H1 (cell line): ENCODE measurements at places on chromosomes 6 and 20. TPM values are rescaled to one million over a fixed set of nuclear protein-coding genes. Genes with fewer than 3 reads are reported as not detected.

The AGER gene
- total RNA-seq, result 9.6 and 10.9 TPM in 2 replicates

GRCh38 chr6:52526634-52527033 lies 50.2 kb downstream of the TRAM2 start:
- no peak overlapping the region for H3K27ac ChIP-seq
- no peaks in the 10 kb centered on the region for H3K36me3 ChIP-seq
- DNase-seq, result no peak
- H3K27me3 ChIP-seq, result no peaks in the 10 kb centered on the region

The GSTA2 gene
- not detected in 2 replicates for total RNA-seq

DNA sequence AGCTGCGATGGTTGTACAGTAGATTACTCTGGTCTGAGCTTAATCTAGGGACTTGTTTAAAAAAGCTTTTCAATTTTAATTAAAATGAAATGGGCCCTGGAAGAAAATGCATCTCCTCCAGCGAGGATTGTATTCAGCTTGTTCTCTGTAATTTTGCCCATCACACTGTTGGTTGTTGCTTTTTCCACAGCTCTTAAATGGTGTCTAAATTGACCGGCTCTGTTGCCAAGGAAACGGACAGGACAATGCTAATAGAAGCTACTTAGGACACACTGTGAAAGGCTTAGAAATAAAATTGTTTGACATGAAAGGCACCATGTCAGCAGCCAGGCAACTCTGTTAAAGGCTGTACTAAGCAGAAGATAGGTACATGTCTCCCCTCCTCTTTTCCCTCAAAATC lies 116.7 kb upstream of the NRSN1 start:
- no peaks in the 10 kb centered on the region for H3K4me1 ChIP-seq
- H3K27ac ChIP-seq, result no peak overlapping the region
- no peak overlapping the region for H3K4me3 ChIP-seq
- no peak for DNase-seq
- no peaks in the 10 kb centered on the region for H3K36me3 ChIP-seq

DNA sequence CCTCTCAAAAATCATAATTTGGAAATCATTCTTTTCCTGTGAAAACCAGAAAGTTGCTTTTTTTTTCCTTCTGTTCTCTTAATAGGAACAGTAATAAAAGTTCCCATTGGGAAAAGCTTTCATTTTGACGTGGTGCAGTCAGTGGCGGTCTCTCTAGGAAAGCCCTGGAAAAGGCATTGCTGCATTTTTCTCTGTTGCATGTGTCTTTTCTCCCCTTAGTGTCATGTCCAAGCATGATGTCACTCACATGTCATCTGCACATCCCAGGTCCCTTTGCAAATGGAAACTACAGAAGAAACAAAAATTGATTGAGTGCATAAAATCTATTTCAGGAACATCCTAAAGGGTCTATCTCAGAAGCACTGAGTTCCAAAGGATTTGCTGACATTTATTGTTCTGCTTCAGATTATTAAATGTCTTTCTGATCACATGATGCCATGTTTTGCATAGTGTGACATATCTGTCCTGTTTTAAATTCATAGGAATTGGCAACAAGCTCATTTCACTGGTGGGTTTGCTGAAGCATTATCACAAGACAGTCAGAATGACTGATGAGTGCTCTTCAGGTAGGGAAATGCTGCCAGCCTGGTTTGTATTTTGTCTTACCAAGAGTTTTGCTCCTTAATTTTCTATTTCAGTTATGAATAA lies 208.7 kb downstream of the SOX4 start:
- H3K36me3 ChIP-seq, result no peaks in the 10 kb centered on the region
- H3K4me1 ChIP-seq, result no peaks in the 10 kb centered on the region; the same call in 1 of the 2 replicates
- no peak overlapping the region for H3K27ac ChIP-seq
- no peak overlapping the region for H3K4me3 ChIP-seq

The FILIP1 gene
- total RNA-seq, result 5.0 and 5.7 TPM in 2 replicates

GRCh38 chr20:4844751-4845465 lies 123.2 kb downstream of the PRND start:
- H3K4me1 ChIP-seq, result no peaks in the 10 kb centered on the region
- no peaks in the 10 kb centered on the region for H3K27me3 ChIP-seq
- H3K36me3 ChIP-seq, result no peaks in the 10 kb centered on the region
- no peak for DNase-seq
